ENCODE measurements at places on chromosomes 4 and X. TPM values are rescaled to one million over a fixed set of nuclear protein-coding genes. Genes with fewer than 3 reads are reported as not detected.

- H3K36me3 ChIP-seq = no peaks in the 10 kb centered on the region
- no peak for DNase-seq
- no peak overlapping the region for H3K4me3 ChIP-seq
- no peaks in the 10 kb centered on the region for H3K4me1 ChIP-seq
- no peaks in the 10 kb centered on the region for H3K27me3 ChIP-seq
Measured at GRCh38 chrX:3748052-3748559, 34.7 kb upstream of the PRKX start.

GRCh38 chr4:2194496-2194895 lies 47.4 kb downstream of the HAUS3 start:
- H3K4me1 ChIP-seq = no peaks in the 10 kb centered on the region
- no peaks in the 10 kb centered on the region for H3K36me3 ChIP-seq
- peak; percentile 7 for DNase-seq
- no peaks in the 10 kb centered on the region for H3K27me3 ChIP-seq
- no peak overlapping the region for H3K4me3 ChIP-seq
- H3K27ac ChIP-seq = no peak overlapping the region

Gene SMR3B
- not detected for total RNA-seq

Gene RAB40A
- not detected for total RNA-seq

Gene JAKMIP1
- total RNA-seq = 0.79 TPM

Gene MCF2
- 0.27 TPM for total RNA-seq

Gene GAK
- total RNA-seq = 89.9 TPM

DNA sequence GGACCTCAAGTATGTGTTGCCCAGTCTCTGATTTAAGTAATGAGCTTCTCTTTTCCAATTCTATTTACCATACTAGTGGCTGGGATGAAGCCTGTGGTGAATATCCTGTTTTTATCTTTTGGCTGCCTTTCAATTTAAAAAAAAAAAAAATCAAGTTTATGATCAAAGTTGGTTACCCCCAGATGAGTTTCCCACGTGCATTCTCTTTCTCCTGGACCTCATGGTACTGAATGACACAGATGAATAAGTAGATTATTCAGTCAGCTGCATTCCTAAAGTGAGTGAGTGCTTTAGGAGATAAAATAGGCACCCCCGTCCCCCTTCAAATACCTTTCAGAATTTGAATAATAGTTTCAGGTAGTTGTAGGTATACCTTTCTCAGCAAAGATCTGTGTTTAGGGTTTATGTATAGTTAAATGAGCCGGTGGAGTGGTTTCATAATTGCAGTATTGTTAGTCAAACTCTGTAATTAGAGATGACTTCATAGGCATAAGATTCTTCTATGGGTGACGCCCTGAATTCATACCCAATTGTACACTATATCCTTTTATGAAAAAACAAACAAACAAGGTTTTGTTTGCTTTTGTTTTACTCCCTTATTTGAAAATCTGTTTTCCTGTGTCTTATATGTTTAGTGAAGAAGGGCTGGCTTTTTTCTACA lies 41.9 kb downstream of the PLS3 start:
- DNase-seq = peak; percentile 36
- peaks cover 14% of the 10 kb centered on the region for H3K36me3 ChIP-seq
- peaks cover 14% of the 10 kb centered on the region for H3K4me1 ChIP-seq
- no peak overlapping the region for H3K4me3 ChIP-seq
- H3K27me3 ChIP-seq = no peaks in the 10 kb centered on the region
- peak overlapping the region; percentile 75 for H3K27ac ChIP-seq

GRCh38 chr4:1597021-1597931 lies 86.8 kb downstream of the FAM53A start:
- no peaks in the 10 kb centered on the region for H3K36me3 ChIP-seq
- H3K4me1 ChIP-seq = no peaks in the 10 kb centered on the region
- no peak overlapping the region for H3K27ac ChIP-seq
